AG04450 (cell line): ENCODE measurements at places on chromosomes 1 and 21.

DNA sequence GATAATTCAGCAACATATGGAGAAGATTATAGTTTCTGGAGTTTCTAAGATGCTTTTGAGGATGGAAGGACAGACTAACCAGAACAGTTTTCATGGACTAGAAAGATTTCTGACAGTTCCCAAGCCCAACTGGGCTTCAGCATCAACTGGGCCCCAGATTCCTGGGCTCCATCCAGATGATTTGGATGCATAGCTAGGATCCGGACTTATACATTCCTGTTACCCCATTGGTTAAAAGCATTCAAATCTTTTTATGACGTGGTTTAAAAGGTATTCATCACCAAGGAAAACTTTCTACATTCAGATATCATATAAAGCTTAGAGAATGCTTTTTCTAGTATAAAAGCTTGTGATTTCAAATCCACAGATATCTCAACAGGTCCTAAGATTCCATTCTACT is 29.7 kb downstream of the TSHB start:
- no peak for DNase-seq

GRCh38 chr1:210464519-210465039 is 135.9 kb downstream of the HHAT start:
- DNase-seq: no peak

DNA sequence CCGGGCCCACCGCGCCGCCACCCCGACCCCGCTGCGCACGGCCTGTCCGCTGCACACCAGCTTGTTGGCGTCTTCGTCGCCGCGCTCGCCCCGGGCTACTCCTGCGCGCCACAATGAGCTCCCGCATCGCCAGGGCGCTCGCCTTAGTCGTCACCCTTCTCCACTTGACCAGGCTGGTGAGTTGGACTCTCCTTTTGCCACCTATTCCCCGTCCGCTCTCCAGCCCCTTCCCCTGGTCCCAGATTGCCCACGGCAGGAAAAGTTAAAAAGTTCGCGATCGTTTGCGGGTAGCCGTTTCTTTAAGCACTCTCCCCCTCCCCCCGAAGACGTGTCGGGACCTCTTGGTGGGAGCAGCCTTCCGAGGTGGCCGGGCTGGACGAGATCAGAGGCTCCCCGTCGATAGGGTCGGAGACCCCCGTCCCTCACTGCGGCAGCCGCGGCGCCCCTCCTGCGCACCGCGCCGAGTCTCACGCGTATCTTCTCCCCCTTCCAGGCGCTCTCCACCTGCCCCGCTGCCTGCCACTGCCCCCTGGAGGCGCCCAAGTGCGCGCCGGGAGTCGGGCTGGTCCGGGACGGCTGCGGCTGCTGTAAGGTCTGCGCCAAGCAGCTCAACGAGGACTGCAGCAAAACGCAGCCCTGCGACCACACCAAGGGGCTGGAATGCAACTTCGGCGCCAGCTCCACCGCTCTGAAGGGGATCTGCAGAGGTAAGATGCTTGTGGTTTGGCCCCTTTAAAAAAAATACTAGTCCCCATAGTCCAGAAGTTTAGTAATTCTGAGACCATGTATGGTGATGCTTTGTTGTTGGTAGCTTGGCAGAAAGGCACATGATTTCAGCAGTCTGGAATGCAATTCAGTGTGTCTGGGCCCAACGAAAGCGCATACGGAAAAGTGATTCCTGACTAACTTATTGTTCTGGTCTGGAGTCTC is 576 bp downstream of the CCN1 start:
- DNase-seq: peak; percentile 52

GRCh38 chr1:45327644-45328515 is 1.2 kb downstream of the HPDL start:
- no peak for DNase-seq

GRCh38 chr1:197896301-197896700 is 6.1 kb upstream of the C1orf53 start:
- DNase-seq: no peak

GRCh38 chr1:175553280-175553679 is 190.1 kb downstream of the TNR start:
- DNase-seq: no peak

GRCh38 chr1:230894032-230894431 is 25.7 kb upstream of the C1orf198 start:
- DNase-seq: no peak

DNA sequence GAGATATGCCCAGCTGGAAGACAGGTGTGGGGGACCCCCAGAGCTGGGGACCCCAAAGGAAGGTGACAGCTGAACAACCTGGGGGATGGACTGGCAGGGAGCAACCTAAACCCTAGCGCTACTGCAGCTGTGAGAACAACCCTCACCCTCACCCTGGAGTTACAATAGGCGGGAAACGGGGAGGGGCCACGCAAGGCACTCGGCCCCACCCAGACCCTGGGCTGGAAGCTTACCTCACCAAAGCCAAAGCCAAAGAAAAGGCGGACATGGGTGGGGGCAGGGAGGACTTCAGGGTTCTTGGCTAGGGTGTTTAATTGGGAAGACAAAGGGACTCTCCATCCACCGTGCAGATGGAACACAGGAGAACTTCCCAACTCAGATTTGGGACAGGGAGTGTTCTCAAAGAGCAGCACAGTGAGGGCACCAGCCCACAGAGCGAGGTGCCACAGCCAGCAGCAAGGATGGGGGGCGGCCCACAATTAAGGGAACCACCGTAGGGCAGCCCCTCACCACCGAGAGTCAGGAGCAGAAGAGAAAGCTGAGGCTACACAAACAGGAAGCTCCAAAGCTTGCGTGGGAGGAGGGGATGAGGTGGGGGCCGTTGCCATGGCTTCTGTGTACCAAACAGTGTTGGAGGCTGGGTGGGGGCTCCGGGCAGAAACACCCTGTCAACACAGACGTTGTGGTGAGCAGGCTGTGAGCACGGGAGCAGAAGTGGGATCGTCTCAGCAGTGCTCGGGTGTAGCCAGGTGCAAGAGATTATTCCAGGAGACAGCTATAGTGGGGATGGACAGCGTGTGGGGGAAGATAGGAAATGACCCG is 1.9 kb downstream of the TAGLN2 start:
- DNase-seq: no peak

DNA sequence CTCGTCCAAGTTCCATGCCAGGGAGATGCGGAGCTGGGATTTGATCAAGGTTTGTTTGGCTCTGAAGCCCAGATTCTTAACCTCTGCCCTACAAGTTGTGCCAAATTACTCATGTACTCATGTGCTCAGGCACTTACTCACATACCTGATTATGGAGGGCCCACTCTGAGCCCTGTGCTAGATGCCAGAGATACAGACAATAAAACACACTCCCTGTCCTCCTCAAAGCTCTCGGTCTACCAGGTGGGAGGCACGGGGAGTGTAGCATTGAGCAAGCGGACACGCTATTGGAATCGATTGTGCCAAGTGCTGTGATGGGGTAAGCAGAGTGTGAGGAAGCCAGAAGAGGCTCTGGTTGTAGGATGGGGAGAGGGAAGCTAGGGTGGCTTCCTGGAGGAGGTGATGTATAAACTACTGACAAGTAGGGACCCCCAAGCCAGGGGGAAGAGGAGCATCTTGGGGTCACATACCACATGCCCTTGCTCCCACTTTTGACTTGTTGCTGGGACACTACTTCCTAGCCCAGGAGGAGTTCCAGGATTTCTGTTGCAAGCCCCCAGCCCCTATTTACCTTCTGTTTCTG is 49.8 kb upstream of the IFNLR1 start:
- DNase-seq: peak; percentile 11

DNA sequence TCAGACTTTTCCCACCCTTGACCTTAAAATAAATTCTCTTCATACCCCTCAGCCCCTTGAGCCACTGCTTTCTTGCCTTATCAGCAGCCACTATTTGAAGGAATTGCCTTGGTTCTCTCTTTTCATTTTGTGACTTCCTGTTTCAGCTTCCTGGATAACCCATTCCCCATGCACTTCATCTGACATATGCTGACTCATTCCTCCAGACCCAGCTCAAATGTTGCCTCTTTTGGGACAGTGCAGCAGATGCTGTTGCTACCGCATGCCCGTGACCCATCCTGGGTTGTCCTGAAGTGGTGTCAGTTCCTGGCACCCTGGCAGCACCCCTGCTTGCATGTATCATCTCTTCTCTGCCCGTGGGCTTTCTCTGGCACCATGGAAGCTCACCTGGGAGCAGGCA is 496.1 kb downstream of the PTPRU start:
- no peak for DNase-seq

DNA sequence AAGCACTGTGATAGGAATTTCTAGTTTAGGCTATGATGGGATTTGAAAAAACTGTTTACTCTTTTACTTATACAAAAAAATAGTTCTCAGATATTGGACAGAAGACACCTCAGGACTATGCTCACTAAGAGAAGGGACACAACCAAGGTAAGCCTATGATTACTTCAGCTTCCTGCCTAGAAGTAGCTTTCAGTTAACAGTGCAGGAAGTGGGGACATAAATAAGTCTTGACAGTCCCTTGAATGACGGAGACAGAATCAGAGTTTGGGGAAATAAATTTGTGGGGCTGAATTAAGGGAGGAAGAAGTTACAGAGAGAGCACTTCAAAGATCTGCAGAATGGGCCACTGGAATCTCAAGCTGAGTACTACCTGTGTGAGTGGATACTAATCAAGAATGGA is 53.8 kb upstream of the OLFM3 start:
- DNase-seq: no peak

DNA sequence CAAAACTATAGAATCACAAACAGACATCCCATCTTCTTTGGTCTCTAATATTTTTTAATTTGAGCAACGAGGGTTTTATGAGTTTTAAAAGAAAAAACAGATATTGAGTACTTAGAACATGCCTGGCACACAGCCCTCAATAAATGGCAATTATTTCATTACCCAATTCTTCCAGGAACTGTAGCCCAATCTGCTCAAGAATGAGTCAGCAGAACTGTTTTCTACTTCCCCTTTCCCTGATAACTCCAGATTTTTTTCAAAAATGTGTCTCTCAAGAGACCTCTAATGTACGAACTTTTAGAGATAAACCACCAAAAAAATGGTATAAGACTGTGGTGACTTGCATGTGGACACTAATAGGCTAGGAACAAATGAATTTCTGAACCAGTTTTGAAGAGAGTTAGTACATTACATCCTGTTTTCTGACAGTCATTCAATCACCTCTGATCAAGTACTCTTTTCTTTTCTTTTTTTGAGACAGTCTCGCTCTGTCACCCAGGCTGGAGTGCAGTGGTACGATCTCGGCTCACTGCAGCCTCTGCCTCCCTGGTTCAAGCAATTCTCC is 11.5 kb downstream of the ABL2 start:
- no peak for DNase-seq

DNA sequence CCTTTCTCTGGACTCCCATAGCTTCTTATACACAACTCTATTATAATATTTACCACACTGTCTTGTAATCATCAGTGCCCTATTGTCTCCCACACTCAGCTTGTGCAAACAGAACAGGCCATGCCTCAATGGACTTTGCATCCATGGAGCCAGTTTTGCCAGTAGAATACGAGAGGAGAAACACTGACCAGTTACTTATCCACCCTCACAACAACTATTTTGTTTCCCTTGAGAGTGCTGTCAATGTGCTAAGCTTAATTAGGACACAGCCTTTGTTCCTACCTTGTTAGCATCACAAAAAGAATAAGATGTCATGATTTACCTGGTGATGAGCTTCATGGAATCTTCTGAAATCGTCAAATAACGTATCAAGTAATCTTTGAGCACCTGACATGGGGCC is 18.1 kb upstream of the LRRC52 start:
- DNase-seq: no peak

DNA sequence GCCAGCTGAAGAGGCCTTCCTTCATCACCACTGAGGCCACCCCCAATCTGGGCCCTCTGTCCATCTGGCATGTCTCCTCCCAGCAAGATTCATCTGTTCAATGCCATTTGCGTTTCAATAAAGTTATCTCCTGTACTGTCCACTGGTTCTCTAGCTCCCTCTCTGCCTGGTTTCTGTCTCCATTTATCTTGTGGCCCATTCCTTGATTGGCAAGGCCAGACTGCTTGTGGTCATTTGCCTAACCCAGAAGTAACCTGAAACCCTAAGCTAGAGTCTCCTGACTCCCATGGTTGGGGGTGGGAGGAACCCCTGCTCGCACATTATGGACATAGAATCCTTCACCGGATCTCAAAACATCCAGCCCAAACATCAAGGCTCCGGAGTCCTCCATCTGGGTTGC is 2.1 kb upstream of the IPO9 start:
- DNase-seq: no peak

- no peak for DNase-seq
These were observed 90.2 kb upstream of the GADD45A start for GRCh38 chr1:67594764-67595163.

DNA sequence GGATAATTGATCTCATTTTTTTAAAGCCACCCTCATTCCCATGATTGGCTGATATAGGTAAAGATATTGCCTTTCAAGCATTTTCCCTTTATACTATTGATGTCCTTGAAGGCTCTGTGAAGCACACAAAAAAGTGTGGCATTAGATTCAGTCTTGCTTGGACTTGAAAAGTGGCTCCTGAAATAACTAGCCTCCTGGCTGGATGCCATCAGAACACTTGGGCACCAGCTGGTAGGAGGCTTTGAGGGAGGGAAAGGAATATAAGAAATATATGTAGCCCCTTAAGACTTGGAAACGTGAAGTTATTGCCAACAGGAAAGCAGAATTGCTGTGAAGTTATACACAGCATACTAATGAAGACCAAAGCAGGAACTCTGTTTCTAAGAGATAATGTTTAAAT is 14.1 kb downstream of the MTR start:
- no peak for DNase-seq

DNA sequence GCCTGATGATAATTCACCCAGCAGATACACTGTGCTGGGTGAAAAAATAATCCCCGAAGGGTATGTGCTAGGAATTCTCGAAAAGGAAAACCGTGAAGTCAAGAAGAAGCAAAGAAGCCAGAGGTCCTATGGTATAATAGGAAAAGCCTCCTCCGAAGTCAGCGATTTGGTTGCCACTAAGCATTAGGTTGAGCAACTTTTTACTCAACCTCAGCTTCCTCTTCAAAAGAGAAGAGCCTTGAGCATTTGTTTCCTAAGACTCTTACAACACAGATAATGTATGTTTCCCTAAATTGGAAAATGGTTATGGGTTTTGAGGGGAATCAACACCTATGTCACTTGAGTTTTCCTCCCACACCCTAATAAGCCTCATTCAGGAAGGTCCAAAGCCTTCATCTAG is 21.3 kb upstream of the MNDA start:
- DNase-seq: no peak

DNA sequence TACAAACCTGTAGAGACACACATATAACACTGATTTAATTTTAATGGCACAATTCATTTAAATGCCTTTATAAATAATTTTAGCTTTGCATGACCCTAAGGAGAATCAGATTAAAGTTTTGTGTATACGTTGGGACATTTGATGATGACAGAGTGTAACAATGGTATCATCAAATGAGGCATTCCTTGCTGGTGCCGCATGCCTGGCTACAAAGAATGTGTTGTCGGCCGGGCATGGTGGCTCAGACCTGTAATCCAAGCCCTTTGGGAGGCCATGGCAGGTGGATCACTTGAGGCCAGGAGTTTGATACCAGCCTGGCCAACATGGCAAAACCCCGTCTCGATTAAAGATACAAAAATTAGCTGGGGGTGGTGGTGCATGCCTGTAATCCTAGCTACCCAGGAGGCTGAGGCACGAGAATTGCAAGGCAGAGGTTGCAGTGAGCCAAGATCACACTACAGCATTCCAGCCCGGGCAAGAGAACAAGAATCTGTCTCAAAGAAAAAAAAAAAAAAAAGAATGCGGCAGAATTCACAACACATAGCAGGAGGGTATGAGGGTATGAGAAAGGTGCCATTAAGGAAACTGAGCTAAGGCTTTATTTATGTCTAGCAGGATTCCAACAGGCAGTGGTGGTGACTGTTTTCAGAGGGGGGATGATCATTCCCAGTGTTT is 58.9 kb downstream of the PTPN14 start:
- no peak for DNase-seq

- DNase-seq: no peak
These were observed 150.7 kb downstream of the KCTD3 start for GRCh38 chr1:215717677-215718426.

- DNase-seq: no peak
These were observed 32.4 kb upstream of the SLC16A1 start for GRCh38 chr1:112988367-112988766.
